Stimulated activated CD8-positive, alpha-beta memory T cell treated with anti-CD3 and anti-CD28 coated beads, Interleukin-12 subunit alpha, Interleukin-12 subunit beta, amount 100 ng/mL, for 4 hours (primary cell): ENCODE measurements at places on chromosomes 2 and 18.

GRCh38 chr2:72864500-72864899 lies 22.7 kb upstream of the SPR start:
- no peak for DNase-seq

DNA sequence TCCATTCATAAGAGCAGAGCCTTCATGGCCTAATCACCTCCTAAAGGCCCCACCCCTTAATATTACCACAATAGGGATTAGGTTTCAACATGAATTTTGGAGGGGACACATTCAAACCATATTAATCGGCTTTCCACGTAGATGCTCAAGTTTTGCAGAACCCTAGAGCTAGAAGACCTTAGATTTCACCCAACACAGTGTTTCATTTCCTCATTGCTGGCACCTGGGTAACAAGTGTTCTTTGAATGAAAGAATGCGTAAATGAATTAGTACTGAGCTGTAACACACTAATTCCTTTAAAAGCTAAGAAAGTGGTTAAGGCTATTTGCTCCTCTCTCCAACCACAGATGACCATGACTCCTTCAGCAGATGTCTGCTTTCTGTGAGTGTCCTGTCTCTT lies 252.5 kb downstream of the SMAD2 start:
- DNase-seq: no peak

GRCh38 chr2:1045109-1045508 lies 94.5 kb downstream of the SNTG2 start:
- DNase-seq: no peak

DNA sequence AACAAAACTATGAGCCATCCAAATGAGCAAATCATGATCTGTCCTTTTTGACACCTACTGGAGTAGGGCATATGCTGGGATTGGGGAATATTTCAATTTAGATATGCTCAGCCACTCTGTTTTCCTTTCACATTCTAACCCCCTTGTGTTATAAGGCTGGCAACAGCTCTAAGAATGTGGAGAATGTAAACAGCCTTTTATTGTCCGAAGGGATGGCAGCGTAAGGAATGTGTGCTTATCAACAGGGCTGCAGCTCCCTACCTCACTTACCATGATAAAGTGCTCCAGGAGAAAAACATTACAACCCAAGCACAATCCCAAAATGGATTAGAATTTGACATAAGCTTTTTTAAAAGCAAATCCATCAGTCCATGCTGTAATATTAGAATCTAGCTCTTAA lies 2.2 kb downstream of the NXPH2 start:
- DNase-seq: no peak

- DNase-seq: no peak
These were observed 114.5 kb downstream of the INSIG2 start for GRCh38 chr2:118202707-118203303.

- DNase-seq: no peak
These were observed 241.2 kb upstream of the TANK start for GRCh38 chr2:160918906-160919503.

GRCh38 chr18:47175283-47175897 lies 774 bp downstream of the IER3IP1 start:
- DNase-seq: no peak

GRCh38 chr2:290090-290722 lies 2.3 kb upstream of the ALKAL2 start:
- DNase-seq: peak; percentile 22

DNA sequence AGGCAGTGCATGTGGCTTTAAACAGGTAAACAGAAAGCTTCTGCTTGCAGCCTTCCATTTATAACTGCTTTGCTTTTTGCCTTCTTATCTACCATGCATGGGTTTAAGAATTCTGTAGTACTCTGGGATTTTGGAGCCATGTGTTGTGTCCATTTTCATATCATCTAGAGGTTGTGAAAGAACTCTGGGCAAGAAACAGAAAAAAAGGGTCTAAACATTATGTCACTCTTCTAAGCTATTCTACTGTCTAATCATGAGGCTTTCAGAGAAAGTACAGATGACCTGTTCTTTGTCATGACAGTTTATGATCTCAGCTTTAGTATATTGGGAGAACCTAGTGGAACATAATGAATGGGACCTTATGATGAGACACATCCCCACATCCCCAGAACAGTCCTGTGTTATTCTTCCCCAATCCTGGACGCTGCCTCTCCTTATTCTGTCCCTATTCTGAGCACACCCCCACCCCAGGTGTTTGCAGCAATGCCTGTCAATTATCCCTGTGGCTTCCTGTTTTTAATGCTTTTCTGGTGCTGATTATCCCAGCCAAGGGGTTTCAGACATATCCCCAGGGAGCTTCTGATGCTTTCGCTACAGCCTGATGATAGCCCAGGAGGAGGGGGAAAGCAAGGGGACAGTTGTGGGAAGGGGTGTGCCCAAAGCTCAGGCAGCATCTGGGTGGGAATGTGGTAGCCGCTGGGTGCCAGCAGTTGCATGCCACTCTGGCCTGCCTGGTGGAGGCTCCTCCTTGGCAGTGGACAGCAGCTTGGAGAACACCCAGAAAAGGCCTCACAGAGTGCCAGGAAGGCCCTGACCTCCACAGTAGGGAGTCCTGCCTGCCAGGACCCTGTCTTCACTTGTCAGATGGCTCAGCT lies 169.5 kb upstream of the MAP3K20 start:
- no peak for DNase-seq

- DNase-seq: no peak
These were observed 8.1 kb upstream of the BMP10 start for GRCh38 chr2:68879296-68879695.

DNA sequence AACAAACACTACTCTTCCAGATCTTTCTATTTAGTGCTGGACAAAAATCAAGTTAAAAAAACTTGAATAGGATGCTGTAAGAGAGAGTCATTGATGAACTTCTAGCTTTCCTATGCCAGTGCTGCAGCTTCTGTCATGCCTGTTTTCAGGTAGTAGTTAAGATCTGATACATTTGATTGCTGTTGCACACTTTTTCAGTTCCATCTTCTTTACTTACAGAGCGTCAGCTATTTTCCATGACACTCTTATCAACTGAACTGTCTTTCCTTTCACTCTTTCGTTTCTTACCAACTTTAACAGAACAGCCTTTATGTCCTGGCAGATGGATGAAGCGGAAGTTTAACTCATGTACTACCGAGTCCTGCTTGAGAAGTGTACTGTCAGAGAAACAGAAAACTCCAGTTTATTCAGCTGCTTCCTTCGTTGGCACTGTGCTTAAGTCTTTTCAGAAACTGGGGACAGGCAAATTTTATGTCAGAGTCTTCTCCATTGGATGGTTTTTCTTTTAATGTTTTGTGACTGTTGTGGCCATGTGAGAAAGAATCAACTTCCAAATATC lies 145.9 kb upstream of the KLHL14 start:
- DNase-seq: no peak

DNA sequence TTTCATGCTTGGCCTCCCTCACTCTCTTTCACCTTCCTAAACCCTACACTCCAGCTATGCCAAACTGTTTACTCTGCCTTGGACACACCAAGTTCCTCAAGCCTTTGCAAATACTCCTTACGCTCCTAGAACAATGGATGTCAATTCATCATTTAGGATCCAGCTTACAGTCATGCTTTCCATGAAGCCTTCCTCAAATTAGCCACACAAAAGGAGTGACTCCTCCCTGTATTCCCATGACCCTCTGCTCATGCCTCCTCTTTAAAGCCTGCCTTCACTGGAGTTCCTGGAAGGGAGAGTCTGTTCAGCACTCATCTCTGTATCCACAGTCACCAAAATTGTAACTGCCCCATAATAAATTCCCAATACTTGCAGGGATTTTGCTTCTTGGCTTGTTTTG lies 721 bp upstream of the EHD3 start:
- DNase-seq: no peak
